ENCODE measurements at places on chromosomes 5 and 9.

DNA sequence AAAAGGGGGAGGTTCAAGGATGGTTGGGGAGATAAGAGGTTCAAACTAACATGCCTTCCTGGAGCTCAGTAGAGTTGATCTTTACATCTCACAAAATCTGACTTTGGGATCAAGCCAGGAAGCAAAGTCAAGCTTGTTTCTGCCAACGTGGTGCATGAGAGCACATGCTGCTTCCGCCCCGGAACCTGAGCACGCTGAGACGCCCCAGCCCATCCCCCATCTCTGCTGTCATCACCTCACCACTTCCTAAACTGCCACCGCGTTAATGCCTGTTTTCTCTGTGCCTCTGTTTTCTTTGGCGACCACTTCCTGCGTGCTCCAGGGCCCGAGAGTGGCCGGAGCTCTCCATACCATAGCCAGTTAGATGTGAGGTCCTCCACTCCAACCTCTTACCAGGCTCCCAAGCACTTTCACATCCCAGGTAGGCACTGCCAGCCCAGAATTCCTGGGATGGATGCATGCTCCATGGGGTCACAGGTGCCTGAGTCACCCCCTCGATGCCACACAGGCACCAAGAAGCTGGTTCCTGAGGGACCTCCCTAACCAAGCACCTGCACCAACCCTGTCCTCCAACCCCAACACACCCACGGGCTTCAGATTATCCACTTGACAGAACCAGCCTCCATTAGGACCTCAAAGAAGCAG lies 31.2 kb upstream of the AFAP1L1 start:
- no peak for DNase-seq

GRCh38 chr5:10578869-10579268 lies 15.0 kb downstream of the ANKRD33B start:
- DNase-seq, result no peak

DNA sequence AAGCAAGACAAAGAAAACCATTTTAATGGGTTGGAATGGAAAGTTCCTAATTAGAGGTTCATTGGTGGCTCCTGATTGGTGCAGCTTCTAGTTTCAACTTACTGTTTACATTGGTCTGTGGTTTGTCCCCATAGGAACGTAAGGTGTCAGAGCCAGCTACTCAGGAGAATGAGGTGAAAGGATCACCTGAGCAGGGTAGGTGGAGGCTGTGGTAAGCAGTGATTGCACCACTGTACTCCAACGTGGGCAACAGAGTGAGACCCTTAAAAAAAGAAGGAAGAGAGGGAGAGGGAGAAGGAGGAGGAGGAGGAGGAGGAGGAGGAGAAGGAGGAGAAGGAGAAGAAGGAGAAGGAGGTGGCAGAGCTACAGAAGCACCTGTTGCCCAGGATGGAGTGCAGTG lies 30.4 kb downstream of the KCNIP1 start:
- DNase-seq, result no peak

GRCh38 chr5:42749020-42749419 lies 7.6 kb upstream of the CCDC152 start:
- DNase-seq, result no peak

DNA sequence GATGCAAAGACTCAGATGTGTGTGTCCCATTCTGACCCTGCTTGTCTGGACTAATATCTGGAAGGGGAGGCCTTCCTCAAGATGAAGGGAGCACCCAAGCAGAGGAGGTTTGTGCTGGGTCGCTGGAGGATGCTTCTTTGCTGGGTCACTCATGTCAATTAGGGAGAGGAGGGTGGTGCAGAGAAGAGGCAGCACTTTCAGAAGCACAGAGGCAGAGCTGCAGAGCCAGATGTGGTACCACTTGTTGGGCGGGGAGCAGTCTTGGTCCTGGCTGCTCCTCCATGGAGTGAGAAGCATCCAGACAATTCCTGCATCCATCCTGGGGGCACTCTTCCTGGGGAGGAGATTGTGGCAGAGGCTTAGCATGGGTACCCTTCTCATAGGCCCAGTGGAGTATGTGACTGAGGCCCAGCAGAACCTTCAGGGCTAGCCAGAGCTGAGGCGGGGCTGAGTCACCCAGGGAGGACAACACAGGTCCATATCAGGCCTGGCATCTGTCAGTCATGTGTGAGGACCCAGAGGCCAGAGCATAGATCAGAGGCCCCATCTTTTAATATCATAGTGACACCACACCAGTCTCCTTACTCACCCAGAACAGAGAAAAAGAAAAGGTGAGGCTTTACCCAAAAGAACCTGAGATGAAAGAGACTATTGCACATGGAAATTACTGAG lies 59.8 kb downstream of the TNFSF15 start:
- no peak for DNase-seq

- no peak for DNase-seq
These were observed 147.3 kb upstream of the FST start for GRCh38 chr5:53333160-53333559.

GRCh38 chr5:131959136-131959535 lies 13.7 kb upstream of the MEIKIN start:
- no peak for DNase-seq

Measured in RCC 7860 (cell line).